ENCODE measurements at places on chromosomes 6 and 20. TPM values are rescaled to one million over a fixed set of nuclear protein-coding genes. Genes with fewer than 3 reads are reported as not detected.

MUCL3 gene
- not detected for total RNA-seq

C6orf132 gene
- total RNA-seq, result 12.9 TPM

PTGIS gene
- 4.4 TPM for total RNA-seq

KIAA1586 gene
- 21.2 TPM for total RNA-seq

SLC35A1 gene
- total RNA-seq, result 14.9 TPM

ZNF311 gene
- total RNA-seq, result 0.39 TPM

DZANK1 gene
- 3.0 TPM for total RNA-seq

ENPP5 gene
- not detected for total RNA-seq

GLP1R gene
- not detected for total RNA-seq

PABPC1L gene
- 102 TPM for total RNA-seq

DOP1A gene
- total RNA-seq, result 13.4 TPM

MCHR2 gene
- not detected for total RNA-seq

HMGN4 gene
- total RNA-seq, result 60.5 TPM

CRYBG1 gene
- total RNA-seq, result 32.3 TPM

SIRPB2 gene
- not detected for total RNA-seq

FERMT1 gene
- total RNA-seq, result 0.95 TPM

CAGE1 gene
- total RNA-seq, result not detected

C6orf15 gene
- not detected for total RNA-seq

DOK5 gene
- 0.18 TPM for total RNA-seq

BPIFB2 gene
- total RNA-seq, result not detected

NDUFAF4 gene
- total RNA-seq, result 42.0 TPM

HDAC2 gene
- 206 TPM for total RNA-seq
